Peyer's patch (tissue), 4 donors: ENCODE measurements at places on chromosomes 12 and 14. TPM values are rescaled to one million over a fixed set of nuclear protein-coding genes. Genes with fewer than 3 reads are reported as not detected.

Gene MIP
- not detected for total RNA-seq

Gene PIP4P1
- total RNA-seq, result 28.2 TPM

Gene STXBP6
- total RNA-seq, result 54.4 TPM

Gene CEP290
- 54.5 TPM for total RNA-seq

Gene B4GALNT1
- total RNA-seq, result not detected

Gene MRPL52
- 66.9 TPM for total RNA-seq

DNA sequence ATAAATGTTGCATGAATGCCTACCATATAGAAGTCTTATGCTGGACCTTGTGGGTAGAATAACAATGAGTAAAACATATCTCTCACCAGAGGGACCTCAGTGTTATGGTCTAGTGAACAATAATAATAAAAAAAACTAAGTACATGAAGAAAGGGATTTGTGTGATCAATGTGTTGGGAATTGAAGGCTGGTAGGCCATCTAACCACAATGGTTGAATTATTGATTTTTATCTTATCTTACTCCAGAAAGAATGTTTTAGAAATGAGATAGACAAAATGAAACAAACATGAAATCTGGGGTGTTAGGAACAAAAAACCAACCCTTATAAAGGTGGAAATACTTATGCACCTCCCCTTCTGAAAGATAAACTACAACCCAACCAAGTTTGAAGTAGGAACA lies 243.9 kb upstream of the LRIG3 start:
- DNase-seq, result no peak

DNA sequence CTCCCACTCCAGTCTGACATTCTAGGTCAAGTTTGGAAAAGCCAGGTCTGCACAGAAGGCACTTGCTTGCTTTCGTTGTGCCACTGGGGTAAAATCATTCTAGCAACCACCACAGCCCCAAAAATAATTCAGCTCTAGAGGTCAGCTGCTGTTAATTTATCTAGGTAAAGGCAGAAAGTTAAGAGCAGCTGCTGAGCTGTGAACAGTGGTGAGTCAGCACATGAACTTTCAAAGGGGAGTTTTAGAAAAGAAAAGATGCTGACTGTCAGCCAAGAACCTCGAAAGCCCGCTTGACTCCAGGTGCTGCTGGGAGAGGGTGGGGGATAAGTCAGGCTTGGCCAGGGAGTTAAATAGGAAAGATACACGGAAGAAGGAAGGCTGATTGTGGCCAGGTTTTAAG lies 12.7 kb downstream of the CCDC197 start:
- DNase-seq, result no peak

DNA sequence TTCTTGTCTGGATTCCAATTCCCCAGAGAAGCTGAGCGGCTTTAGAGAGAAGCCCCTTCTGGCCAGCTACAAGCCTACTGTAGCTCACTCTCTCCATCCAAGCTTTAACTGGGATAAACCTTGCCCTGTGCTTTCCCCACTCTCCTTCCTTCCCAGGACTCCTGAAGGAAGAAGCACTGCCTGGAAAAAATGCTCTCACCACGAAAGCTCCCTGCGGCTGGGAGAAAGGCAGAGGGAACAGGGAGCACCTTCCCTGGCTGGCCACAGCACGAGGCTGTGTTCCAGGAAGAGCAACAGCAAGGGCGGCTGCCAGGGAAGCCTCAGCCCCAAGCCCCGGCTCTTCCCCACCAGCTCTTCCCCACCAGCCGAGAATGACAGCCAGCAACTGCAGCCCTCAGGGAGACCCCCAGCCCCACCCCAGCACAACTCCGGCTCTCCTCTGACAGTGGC lies 40.8 kb upstream of the PNMA1 start:
- DNase-seq, result no peak

GRCh38 chr14:104145826-104146601 lies 7.6 kb downstream of the KIF26A start:
- no peak for DNase-seq

DNA sequence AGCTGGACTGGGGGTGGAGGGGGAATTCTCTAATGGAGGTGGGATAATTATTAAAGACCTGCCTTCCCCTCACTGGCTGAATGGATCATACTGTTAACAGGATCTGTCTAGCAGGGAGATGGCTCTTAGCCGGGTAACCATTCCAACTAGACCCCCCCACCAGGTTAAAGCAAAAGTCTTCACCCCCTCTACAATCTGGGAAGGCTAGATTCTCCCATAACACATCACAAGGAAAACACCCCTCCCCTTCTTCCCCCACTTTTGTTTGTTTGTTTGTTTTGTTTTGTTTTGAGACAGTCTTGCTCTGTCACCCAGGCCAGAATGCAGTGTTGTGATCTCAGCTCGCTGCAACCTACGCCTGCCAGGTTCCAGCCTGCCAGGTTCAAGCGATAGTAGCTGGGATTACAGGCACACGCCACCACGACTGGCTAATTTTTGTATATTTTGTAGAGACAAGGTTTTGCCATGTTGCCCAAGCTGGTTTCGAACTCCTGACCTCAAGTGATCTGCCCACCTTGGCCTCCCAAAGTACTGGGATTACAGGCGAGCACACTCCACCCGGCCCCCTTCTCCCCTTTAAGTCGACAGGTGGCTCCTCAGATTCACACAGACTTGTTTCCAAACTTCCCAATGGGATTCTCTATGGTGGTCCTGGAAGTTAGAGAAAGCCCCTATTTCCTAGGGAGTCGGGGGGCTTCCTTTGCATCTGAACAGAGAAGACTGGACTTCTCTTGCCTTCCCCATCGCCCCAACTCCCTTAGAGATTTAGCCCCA lies 3.5 kb upstream of the BAZ2A start:
- DNase-seq, result no peak

- DNase-seq, result no peak
Measured at GRCh38 chr14:94058674-94059138, 22.3 kb downstream of the DDX24 start.

- no peak for DNase-seq
Measured at GRCh38 chr12:31342286-31342685, 16.3 kb upstream of the SINHCAF start.

DNA sequence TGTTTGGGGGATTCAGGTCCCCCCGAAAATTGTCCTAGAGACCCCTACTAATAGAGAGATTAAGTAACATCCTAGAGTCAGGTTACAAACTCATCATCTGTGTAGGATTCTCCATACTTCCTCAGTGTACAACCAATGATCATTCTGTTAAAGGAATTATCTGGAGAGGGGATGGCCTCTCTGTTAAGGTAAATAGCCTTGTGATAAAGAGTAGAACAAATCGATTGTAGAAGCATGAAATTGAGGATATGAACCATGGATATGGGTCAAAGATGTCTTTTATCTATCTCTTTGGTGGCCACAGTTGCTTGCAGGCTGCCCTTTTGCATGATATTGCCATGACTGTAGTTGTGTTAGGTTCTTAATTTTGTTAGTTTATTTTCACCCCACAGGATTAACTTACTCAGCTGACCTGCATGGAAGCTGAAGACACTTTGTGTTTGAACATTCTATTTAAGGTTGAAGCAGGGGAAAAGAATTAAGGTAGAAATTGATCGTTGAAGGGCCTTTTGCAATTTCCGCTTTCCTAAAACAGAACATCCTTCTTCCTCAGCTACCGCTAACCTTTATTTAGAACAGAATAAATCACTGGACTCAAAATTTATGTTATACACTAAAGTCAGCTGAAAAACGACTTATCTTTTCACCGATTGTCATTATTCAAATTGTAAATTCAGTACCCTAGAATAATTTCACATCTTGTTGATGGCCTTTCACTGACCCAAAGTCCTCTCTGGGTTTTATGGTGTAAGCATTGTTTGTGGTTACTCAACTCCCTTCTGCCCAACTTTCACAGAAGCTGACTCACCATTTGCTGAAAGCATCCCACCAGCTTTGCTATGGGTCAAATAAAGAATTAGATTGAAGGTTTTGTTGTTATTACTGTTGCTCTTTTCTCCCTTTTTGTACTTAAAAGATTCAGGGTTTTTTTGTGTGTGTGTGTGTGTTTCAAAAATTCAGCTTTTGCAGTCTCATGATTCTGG lies 52.3 kb downstream of the IRAK3 start:
- DNase-seq, result no peak

DNA sequence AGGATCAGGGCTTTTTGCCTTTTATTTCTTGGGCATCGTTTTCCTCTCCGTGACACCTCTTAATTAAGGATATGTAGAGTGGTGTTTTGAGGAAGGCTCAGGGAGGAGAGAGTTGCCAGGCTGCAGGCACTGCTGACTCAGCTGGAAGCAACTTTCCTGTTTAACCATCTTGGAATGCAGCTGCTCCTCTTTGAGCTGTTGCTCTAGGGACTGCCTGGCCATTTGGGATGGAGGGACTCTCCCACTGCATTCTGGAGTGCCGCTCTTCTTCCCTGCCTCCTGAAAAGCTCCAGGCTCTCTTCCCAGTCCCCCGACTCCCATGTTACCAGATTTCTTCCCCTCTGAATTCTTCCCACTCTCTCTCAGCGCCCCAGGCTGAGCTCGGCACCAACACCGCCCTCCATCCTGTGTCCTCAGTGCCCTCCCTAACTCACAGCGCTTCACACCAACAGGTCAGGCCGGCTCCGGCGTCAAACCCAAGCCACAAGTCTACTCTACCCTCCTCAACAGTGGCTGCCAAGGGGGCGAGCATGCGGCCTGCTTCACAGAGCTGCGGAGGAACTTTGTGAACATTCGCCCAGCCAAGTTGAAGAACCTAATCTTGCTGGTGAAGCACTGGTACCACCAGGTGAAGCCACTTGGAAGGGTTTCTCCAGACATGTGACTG lies 5.9 kb downstream of the OAS3 start:
- DNase-seq, result no peak

DNA sequence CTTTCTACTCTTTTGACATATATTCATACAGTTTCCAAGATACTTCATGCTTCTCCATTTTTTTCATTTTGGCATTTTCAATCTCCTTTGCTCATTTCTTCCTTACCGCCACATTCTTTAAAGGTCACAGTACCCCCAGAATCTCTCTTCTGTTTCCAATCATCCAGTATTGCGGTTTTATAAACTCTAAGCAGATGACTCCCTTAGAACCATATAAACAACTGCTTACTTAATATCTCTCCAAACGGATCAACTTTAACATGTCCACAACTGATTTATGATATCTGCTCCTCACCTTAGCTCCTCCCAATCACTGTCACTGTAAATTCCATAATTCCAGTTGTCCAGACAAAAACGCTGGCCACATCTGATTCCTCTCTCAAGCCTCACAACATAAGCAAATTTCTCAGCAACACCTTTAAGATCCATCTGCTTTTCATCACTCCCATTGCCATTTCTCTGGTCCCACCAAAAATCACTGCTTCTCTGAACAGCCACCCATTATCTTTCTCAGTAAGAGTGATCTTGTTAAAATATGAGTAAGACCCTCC lies 49.6 kb downstream of the HNRNPC start:
- DNase-seq, result no peak

- DNase-seq, result no peak
Measured at GRCh38 chr14:82836256-82836950, 1302.8 kb upstream of the SEL1L start.

DNA sequence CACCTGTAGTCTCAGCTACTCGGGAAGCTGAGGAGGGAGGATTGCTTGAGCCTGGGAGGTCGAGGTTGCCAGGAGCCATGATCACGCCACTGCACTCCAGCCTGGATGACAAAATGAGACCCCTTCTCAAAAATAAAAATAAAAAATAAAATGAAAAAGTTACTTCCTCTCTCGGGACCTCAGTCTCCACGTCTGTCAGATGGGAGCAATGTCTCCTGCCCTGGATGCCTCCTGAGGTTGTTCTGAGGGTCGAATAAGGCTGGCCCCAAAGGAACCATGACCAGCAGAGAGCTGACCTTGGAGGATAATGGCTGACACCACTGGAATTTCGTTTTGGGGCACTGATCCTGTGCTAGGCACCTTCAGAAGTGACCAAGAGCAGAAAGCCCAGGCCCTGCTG lies 13.6 kb upstream of the RCOR1 start:
- DNase-seq, result no peak

GRCh38 chr12:68139941-68140340 lies 19.6 kb downstream of the IFNG start:
- no peak for DNase-seq

DNA sequence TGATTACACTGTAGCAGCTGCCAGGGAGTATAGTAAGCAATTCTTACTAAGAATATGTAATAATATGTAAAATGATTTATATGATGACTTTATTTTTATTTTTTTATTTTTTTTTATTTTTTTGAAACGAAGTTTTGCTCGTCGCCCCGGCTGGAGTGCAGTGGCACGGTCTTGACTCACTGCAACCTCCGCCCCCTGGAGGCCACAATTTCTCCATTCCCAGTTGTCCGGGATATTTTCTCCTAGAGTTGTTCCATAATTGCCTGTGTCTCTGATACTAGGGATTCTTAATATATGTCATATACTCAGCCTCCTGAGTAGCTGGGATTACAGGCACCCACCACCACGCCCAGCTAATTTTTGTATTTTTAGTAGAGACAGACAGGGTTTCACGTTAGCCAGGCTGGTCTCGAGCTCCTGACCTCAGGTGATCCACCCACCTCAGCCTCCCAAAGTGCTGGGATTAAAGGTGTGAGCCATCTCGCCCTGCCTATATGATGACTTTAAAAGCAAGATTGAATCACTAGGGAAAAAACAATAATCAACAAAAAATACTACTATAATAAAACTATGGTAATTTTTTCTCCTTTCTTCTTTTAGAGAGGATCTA lies 12.2 kb upstream of the ITPR2 start:
- DNase-seq, result peak; percentile 80

GRCh38 chr14:33569821-33570687 lies 380.8 kb downstream of the EGLN3 start:
- DNase-seq, result no peak

DNA sequence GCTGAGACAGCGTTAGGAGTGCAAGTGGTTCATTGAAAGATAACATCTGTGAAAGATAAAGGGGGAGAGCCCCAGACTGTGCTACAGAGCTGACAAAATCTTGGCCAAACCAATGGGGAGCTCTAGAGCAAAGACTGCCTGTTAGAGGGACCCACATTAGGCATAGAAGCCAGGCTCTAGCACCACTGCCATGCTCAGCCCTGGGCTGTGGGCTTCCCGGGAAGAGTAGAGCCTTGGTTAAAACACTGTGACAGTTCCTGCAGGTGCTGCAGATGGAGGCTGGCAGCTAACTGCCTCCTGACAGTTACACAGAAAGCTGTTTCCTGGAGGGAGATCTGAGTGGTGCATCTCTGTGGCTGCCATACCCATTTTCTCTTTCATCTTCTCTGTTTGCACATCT lies 23.0 kb downstream of the TSHR start:
- DNase-seq, result no peak

DNA sequence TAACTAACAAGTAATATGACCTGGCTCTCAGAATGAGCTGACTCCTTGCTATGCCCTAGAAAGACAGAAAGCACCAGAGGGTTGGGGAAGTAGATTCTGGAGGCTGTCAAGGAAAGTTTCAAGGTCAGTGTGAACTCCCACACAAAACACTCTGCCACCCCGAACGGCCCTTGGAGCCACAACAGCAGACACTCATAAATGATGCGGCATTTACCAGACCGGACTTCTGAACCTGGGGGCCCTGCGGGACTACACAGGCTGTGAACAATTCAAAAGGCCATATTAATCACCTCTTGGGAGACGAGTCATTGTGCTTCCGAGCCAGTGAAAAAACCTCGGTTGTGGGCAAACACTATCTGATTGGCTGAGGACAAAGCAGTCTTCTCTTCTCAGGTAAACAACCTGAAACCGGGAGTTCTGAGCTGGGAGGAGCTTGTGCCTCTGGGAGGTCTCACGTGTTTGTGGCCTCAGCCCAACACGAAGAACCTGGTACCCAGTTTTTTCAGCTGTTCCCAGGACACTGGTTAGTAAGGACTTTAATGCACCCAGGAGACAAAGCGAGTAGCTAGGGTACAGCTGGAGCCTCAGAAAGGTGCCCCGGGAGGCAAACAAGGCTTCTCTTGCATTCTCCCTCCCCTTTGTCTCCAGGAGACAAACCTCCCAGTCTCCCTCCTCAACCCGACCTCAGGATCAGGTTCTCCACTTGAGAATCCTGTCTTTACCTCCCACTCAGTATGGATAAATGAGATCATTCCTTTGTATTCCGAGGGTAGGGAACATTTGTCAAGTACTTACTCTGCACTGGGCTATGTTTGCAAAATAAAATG lies 35.3 kb downstream of the VWF start:
- DNase-seq, result peak; percentile 78
